ENCODE measurements at places on chromosomes 11 and 22.

DNA sequence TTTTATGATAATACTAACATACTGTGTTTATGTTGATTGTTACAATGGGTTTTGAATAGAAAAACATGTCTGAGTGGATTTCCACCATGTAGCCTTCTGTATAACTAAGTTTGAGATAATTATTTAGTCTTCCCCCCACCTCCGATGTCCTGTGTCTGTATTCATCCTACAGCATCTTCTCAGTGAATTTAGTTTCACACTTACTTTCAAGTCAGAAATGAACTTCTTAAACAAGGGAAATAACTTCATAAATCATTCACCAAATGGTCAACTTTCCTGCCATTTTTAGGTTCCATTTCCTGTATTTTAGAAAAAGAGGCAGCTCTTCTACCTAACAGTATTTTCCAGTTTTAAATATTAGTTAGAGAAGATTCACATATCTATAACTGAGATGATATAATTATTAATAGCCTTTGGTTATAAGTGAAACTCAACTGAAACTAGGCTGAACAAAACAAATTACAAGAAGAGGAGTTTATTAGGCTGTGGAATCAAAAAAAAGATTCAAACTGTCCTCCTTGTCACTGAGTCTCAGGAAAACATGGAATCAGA lies 3.5 kb downstream of the OR51B5 start:
- DNase-seq: no peak

DNA sequence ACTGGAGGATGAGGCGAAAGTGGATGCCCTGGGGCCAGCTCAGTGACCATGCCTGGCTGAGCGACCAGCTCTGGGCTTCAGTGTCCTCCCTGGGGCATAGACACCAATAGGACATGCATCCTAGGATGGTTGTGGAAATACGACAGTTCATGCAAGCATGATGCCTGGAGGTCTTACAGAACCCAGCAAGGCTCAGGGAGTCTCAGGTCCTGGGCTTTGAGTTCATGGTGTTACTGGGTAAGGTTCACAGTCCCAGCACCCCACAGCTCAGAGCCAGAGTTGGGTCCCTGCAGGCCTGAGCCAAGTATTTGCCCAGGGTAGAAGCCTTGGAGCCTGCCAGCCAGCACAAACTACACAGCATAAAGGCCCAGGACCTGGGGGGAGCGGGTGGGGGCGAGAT lies 4.2 kb upstream of the SUSD2 start:
- DNase-seq: no peak

DNA sequence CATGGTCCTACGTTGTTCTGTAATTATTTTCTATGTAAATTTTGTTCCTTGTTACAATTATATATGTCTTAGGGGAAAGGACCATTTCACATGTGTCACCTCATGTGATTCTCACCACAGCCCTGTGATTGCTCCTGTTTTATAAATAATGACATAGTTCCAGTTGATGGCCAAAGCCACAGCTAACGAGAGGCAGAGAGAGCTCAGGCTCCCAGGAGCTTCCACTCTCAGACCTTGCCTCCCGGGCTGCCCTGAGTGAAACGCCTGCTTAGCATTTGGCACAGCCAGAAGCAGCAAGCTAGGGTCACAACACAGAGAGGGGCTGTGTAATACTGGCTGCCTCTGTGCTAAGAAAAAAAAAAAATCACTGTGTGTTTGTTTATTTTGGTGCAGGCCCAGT lies 5.9 kb downstream of the TMEM121B start:
- DNase-seq: no peak

- DNase-seq: no peak
Measured at GRCh38 chr22:37731804-37732471, 35.1 kb downstream of the TRIOBP start.

DNA sequence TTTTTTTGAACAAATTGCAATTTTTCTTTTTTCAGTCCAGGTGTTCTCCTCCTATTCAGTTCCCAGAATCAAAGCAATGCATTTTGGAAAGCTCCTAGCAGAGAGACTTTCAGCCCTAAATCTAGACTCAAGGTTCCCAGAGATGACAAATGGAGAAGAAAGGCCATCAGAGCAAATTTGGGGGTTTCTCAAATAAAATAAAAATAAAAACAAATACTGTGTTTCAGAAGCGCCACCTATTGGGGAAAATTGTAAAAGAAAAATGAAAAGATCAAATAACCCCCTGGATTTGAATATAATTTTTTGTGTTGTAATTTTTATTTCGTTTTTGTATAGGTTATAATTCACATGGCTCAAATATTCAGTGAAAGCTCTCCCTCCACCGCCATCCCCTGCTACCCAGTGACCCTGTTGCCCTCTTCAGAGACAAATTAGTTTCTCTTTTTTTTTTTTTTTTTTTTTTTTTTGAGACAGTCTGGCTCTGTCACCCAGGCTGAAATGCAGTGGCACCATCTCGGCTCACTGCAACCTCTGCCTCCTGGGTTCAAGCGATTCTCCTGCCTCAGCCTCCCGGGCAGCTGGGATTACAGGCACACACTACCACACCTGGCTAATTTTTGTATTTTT lies 6.2 kb upstream of the UBE4A start:
- DNase-seq: no peak

GRCh38 chr11:133818302-133818701 lies 27.0 kb downstream of the SPATA19 start:
- DNase-seq: no peak

GRCh38 chr11:55966391-55966790 lies 3.4 kb downstream of the OR10AG1 start:
- no peak for DNase-seq
